Naive B cell (primary cell): ENCODE measurements at places on chromosomes 3 and 15. TPM values are rescaled to one million over a fixed set of nuclear protein-coding genes. Genes with fewer than 3 reads are reported as not detected.

DNA sequence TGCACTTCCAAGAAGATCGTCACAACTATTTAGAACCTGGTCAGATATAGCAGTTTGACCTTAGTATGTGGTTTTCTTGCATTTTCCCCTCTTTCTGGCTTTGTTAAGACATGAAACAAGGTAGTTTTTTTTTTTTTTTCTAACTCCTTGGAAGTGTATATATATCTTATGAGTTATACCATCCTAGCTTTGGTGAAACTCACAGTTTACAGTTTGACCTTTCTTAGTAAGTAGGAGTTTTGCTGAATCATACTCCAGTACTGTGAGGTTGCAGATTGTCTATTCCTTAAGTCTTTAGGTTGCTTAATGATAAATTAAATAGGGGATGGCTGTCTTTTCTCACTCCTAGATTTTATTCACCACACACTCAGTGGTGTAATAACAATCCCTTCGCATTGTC lies 325.0 kb downstream of the RBMS3 start:
- DNase-seq, result no peak

- DNase-seq, result no peak
Measured at GRCh38 chr3:135801018-135801417, 164.5 kb upstream of the PPP2R3A start.

DNA sequence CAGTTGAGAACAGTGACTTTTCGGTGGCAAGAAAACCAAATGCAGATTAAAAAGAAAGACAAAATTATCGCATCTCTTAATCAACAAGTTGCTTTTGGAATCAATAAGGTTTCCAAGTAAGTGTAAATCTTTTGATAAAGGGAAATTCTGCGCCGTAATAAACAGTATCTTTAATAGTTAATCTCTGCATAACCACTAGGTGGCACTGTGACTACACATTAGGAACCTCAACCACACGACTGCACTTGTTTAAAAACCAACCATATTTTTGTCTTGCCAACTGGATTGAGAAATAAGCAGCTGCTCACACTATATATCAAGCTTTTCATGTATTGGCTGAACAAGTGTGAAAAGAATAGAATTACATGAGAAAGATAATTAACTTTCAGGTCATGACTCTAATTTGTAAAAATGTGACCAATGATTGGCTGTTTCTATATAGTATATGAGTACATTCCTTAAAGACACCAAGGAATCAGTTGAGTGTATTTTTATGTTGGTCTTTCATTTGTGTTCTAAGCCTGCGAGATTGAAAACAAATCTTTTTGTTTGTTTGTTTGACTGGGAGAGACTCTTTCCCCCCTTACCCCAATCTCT lies 72.7 kb downstream of the DZIP3 start:
- DNase-seq, result peak; percentile 57

Gene SLC6A11
- not detected for polyA plus RNA-seq

DNA sequence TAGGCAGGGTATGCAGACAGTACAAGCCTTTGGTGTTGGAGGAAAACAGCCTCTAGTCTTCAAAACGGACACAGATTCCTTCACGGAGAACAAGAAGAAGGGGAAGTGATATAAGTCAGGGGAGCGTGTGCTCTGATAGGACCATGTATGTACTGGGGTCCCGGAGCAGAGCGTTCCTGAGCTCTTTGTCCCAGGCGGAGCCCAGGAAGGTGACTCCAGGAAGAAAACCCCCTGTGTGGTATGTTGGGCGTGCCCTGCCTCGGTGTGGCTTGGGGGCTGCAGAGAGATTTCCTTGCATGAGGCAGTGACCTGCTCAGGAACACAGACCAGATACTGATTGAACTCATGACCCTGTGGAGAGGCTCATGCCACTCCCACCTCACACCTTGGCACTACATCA lies 21.7 kb downstream of the MELTF start:
- no peak for DNase-seq

DNA sequence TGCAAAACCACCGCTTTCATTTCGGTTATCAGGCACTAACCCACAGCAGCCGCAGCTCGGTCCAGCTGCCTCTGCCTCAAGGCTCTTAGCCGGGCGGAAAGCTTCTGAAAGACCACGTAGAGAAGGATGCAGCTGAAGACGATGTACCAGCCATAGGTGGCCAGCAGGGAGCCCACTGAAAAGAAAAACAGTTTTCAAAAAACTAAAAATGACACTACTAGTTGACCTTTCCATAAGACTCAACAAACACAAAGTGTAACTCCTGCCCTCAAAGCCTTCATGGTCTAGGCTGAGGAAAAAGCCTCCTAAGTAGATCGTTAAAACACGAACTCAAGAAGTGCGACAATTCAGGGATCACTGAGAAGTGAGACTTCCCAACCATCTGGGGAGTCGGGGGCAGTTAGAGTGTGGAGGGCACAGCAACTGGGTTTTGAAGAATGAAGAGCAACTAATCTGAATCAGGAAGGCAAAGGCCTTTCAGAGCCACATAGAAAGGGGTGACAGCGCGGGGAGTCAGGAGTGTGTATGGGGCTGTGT lies 716 bp downstream of the SELENOS start:
- DNase-seq, result no peak

GRCh38 chr15:54197995-54198394 lies 219.8 kb downstream of the UNC13C start:
- no peak for DNase-seq

DNA sequence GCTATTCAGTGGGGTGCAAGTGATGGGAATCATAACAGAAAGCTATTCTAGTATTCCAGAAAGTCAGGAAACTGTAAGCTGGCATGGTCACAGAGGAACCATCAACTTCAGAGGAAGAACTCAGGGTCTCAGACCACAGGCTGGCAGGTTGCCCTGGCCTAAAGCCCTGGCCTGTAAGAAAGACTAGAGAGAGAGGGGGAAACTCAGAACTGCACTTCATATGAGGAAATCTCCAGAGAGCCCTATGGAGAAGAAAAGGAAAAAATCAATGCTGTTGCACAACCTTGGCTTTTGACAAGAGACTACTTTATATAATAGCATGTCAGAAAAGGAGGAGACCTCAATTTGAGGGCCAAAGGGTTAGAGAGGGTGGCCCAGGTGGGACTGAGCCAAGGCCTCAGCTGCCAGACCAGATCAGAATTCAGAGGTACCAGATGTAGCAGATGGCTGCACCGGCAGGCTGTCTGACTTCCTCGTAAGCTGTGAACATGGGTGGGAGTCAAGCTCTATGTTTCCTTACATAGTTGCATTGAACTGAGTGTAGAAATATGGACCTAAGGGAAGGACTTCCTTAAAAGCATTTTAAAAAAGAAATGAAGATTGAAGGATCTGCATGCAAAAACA lies 333.8 kb downstream of the PDCD6IP start:
- no peak for DNase-seq

GRCh38 chr3:171615281-171615680 lies 155.1 kb upstream of the TNIK start:
- DNase-seq, result no peak

- DNase-seq, result no peak
Measured at GRCh38 chr3:170162630-170163029, 18.9 kb downstream of the PHC3 start.

DNA sequence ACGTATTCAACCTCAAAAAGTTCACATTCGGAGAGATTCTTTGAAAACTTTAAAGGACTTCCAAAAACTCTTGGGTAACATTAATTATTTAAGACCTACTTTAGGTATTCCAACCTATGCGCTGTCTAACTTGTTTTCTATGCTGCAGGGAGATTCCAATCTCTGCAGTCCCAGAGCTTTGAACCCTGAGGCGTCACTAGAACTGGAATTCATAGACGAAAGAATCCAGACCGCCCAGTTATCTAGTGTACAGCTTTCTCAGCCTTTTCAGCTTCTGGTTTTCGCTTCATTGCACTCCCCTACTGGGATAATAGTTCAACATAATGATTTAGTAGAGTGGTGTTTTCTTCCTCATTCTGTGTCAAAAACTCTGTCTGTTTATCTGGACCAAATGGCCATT lies 711.3 kb downstream of the ROBO1 start:
- no peak for DNase-seq

- DNase-seq, result no peak
Measured at GRCh38 chr15:83769411-83769999, 115.6 kb downstream of the ADAMTSL3 start.

DNA sequence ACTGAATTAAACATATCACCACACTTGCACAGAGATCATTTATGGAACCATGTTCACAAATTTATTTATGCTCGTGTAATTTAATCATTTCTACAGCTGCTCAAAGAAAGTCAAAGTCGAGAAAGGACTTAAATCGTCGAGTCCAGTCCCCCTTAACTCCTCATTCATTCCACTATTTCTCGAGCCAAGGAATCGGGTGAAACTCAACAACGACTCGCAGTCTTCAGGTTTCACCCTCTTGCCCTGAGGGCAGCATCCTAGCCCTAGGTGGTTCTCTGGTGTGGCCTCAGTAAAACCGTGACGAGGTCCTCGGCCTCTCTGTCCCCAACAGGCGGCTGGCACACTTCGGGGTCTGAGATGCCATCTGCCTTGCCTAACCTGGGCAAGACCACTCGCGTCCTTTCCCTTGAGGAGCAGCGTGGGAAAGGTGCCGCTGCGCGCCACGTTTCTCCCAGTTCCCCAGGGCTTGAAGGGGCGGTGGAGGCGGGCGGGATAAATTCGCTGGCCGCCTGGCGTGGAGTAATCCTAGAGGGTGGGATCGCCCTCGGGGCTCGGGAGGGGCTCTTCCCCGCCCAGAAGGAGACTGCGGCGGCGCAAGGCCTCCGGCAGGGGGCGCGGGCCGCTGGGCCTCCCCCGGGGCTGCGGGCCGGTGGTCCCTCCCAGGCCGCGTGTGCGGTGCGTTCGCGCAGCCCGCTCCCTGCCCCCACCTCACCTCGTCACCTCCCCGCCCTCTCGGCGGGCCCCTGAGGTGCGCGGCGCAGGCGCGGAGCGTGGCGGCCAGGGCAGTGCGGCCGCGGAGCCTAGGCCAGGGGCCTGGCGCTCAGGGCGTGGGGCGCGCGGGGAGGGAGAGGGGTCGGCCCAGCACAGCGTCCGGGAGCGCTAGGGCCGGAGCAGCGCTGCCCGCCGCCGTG lies at the start of gene ZNF639:
TSS of gene ZNF639 (plus strand) at position 746 of the 911 bp plus-strand sequence. CDS start 5,263 bp downstream, outside the sequence.
- peak; percentile 91 for DNase-seq

DNA sequence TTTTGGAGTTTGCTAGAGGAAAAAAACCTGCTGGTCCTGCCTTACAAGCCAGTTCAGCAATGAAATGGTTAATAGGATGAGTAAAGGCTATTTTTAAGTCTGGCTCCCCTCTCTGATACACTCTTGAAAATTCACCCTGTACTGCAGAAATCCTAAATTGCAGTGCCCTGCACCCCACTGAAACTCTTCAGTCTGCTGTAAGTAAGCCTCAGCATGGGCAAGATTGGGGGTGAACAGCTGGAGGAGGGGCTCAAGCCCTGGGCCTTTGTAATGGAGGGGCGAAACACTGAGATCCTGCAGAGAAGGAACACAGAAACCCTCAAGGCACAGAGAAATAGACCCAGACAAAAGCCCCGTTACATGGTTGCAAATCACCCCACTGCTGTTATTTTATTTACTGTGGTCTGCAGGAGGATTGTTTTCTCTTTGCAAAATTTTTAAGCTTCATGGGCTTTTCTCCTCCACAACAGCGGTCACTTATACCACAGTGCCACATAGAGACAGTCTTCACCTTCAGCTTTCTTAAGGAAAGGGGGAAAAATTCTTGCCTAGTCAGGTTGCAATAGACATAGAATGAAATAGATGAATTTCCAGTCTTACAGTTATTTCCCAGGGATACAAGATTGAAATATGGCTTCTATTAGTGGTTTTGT lies 45.0 kb downstream of the SOX2 start:
- DNase-seq, result no peak

Gene KLHL6
- polyA plus RNA-seq, result 11.7 TPM

DNA sequence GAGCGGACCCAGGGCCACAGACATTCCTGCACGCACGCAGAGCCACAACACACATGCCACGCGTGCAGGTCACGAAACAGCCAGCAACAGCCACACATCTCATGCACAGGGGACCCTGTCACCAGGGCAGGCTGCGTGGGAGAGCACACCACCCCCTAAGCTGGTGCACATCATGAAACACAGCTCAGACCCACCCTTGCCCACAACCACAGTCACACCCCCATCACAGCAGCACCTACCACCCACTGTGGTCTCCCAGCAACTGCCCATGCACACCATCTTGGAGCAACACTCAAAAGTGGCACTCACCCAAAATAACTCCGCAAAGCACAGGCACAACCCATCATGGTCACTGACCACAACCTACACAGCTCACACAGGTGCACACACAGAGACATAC lies 75.7 kb downstream of the OCA2 start:
- no peak for DNase-seq

DNA sequence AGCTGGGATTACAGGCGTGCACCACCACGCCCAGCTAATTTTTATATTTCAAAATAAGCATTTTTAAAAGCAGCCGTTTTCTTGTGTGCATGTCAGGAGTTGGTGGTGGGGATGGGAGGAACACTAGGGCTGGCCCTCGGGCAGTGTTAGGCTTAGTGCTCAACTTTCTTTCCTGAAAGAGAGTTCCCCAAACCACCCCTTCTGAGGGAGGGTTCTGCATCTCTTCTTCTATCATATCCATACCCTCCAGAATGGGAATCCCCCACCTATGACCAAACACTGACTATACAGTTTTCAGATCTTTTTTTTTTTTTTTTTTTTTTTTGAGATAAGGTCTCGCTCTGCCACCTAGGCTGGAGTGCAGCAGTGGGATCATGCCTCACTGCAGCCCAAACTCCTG lies 12.5 kb downstream of the PFKFB4 start:
- no peak for DNase-seq

GRCh38 chr15:80207887-80208286 lies 44.1 kb downstream of the CTXND1 start:
- no peak for DNase-seq

GRCh38 chr15:73334086-73334485 lies 34.7 kb downstream of the HCN4 start:
- DNase-seq, result no peak

DNA sequence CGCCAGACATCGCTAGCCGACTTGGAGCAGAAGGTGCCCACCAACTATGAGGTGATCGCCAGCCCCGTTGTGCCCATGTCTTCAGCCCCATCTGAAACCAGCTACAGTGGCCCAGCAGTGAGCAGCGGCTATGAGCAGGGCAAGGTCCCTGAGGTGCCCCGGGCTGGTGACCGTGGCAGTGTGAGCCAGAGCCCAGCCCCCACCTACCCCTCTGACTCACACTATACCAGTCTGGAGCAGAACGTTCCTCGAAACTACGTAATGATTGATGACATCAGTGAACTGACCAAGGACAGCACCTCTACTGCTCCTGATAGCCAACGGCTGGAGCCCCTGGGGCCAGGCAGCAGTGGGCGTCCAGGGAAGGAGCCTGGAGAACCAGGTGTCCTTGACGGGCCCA lies 12.9 kb upstream of the APEH start:
- DNase-seq, result no peak

Gene RPL39L
- 3.3 TPM for polyA plus RNA-seq

Gene BCHE
- not detected for polyA plus RNA-seq

DNA sequence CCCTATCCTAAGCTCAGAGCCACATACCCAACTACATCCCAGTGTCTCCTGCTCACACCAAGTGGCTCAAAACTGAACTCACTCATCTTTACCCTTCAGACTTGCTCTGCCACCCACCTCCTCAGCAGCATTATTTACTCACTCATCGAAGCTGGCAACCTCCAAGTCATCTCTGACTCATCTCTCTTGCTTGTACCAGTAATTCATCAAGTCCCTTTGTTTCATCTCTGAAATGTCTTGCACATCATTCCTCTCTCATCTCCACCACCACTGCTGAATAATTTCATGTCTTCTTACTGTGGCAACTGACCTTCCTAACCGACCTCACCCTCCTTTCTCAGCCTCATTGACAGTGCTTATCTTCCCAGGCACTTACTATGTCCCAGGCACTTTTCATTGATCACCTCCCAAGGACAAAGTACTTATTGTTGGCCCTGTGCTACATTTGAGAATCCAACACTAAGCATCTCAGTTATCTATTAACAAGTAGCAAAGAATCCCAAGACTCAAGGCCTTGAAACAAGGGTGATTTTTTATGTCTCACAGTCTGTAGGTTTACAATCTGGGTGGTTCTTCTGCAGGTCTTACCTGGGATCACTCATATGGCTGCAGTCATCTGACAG lies 82.0 kb downstream of the MRPL46 start:
- DNase-seq, result no peak
